ENCODE measurements at places on chromosomes 5 and 9.

DNA sequence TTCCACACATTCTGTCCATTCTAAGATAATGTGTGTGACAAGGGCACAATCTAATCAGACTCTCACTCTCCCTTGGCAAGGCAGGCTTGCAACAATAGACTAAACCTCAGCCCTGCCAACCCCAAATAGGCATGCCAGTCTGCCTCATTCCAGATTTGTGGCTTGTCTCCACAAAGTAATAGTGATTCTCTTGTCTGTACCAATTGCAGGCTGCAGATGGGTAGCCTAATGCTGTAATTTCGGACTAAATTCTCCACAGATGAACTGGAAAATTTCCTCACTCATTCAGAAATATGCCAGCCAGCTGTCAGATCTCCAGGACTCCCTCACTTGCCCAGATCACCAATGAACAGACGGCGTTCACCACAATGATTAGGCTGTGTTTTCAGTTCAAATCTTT is 413.6 kb downstream of the ELAVL2 start:
- no peak for DNase-seq

- no peak for DNase-seq
These were observed 267.9 kb downstream of the COX7C start for GRCh38 chr5:86885489-86886230.

- peak; percentile 26 for DNase-seq
These were observed 73.0 kb downstream of the C9orf85 start for GRCh38 chr9:71984403-71984802.

DNA sequence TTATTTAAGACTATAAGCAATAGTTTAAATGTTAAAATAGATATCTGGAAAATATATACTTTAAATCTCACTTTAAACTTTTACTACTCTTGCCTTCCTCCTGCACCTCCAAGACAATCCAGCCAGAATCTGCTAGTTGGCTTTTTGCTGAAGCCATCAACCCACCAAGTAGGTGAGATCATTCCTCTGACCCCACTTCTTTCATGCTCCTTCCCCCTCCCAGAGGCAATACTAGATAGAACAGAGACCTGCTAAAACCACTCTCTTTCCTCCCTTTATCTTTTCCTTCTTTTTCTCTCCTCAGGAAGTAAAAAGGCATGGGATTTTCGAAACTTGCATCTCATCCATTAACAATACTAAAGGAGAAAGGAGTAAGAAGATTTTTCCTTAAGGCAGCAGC is 30.1 kb upstream of the CAMK4 start:
- DNase-seq = no peak

GRCh38 chr5:67266654-67267350 is 70.2 kb upstream of the CD180 start:
- no peak for DNase-seq

DNA sequence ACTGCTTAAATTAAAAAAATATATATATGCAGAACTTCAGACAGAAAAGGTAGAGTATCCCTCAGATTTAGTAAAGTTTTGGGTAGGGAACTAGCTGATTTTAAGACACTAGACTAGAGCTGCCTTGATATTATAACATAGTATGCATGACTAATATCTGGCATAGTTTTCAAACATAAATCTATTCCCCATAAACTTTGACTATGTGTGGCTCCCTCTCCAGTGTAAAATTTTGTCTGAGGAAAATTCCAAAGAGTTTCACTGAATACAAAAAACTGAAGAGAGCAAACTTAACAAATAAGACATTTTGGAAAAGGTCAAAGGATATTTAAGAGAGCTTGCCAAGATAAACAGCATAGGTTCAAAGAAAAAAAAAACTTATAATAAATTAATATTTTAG is 66.2 kb upstream of the ZNF462 start:
- DNase-seq = no peak

Measured in fibroblast of skin of left quadriceps (primary cell).